Stomach (tissue), 19 donors: ENCODE measurements at places on chromosomes 7 and 10. TPM values are rescaled to one million over a fixed set of nuclear protein-coding genes. Genes with fewer than 3 reads are reported as not detected.

- H3K36me3 ChIP-seq, result no peaks in the 10 kb centered on the region
- H3K4me3 ChIP-seq, result no peak overlapping the region
- H3K27me3 ChIP-seq, result no peaks in the 10 kb centered on the region
These were observed 36.7 kb upstream of the ABLIM1 start for GRCh38 chr10:114694752-114695151.

DNA sequence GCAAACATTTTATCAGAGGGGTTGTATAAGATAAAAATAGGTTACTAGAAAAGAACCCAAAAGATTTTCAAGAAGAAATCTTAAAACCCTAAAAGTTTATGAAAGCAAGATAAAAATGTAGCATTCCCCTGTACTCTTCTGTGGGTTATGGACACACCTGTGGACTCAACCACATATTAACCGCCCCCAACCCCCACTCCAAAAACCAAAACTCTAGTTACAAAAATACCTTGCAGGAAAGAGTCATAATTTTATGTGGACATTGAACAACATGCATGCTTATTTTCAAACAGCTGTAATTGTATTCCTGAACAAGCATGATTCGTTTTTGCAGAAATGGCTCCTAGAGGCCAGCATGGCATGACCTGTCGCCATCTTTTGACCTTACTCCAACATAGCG lies 466.9 kb downstream of the PHTF2 start:
- no peak overlapping the region for H3K4me3 ChIP-seq
- H3K27ac ChIP-seq, result no peak overlapping the region
- DNase-seq, result no peak
- H3K27me3 ChIP-seq, result no peaks in the 10 kb centered on the region

DNA sequence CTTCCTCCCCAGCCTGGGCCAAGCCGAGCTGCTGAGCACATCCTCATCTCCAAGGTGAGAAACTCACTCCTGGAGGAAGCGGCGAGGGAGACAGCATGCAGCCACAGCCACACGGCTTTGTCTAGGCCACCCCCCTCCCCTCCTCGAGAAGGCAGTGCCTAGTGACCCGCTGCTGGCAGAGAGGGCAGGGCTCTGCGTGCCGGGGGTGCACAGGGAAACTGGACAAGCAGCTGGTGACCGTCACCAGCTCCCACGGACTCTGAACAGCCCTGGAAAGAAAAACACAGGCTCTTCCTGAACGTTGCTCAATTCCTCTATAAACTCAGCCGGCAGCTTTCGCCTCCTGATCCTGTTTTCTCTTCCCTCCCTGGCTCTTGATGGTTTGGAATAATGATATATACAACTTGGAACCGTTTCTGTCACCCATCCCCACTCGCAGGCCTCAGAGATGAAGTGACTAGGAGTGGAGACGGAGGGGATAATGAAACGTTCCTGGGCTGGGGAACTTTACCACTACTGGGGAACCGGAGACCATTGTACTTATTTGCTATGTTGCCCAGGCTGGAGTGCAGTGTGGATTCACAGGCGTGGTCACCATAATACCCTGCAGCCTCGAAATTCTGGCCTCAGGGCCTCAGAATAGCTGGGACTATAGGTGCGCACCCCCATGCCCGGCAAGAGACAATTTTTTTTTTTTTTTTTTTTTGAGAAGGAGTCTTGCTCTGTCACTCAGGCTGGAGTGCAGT lies 19.3 kb downstream of the PAPOLB start:
- H3K27ac ChIP-seq, result peak overlapping the region; percentile 3
- H3K36me3 ChIP-seq, result no peaks in the 10 kb centered on the region
- no peak overlapping the region for H3K4me3 ChIP-seq
- no peaks in the 10 kb centered on the region for H3K4me1 ChIP-seq
- DNase-seq, result no peak
- H3K27me3 ChIP-seq, result no peaks in the 10 kb centered on the region

The SHH gene
- total RNA-seq, result 0.58 TPM

- no peak overlapping the region for H3K4me3 ChIP-seq
- H3K27ac ChIP-seq, result peak overlapping the region; percentile 44
- DNase-seq, result peak; percentile 53
- peaks cover 21% of the 10 kb centered on the region for H3K4me1 ChIP-seq
- no peaks in the 10 kb centered on the region for H3K27me3 ChIP-seq
These were observed 188.5 kb downstream of the ZMYND11 start for GRCh38 chr10:323651-324293.

DNA sequence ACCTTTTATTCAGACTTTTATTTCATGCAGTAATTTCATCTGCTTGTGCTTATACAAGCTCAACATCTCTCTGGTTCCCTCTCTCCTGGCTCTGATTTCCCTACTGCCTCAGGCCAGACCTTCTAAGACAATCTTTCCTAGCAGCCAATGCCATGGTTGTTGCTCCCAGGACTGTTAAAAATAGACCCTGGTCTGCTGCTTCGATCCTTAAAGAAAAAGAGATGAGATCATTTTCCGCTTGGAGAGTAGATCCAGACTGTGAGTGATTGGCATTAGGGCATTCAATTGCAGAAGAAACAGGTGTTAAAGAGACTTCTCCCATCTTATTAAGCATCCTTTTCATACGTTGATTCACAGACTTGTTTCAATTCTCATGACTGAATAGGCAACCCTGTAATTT lies 68.4 kb upstream of the ITGB1 start:
- no peaks in the 10 kb centered on the region for H3K36me3 ChIP-seq
- DNase-seq, result no peak
- H3K4me3 ChIP-seq, result no peak overlapping the region

DNA sequence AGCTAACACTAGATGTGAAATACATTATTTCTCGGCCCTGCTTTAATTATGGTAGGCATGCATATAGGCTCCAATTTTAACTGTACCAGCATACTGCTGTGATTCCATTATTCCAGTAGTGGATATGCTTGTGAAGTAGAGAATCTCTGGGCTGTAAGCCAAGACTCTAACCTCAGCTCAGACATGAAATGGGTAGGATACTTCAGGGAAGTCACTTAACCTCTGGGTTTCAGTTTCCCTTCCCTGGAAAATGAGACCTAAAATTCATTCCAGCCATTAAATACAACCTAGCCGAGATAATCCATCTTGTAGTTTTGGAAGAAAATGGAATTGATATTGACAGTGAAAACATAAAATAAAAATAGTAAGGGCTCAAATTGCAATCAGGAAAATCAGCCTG lies 59.6 kb upstream of the TRIL start:
- H3K27me3 ChIP-seq, result no peaks in the 10 kb centered on the region
- H3K27ac ChIP-seq, result no peak overlapping the region
- H3K4me3 ChIP-seq, result no peak overlapping the region
- H3K4me1 ChIP-seq, result no peaks in the 10 kb centered on the region

- no peak overlapping the region for H3K27ac ChIP-seq
- no peaks in the 10 kb centered on the region for H3K27me3 ChIP-seq
- H3K4me1 ChIP-seq, result no peaks in the 10 kb centered on the region
- no peaks in the 10 kb centered on the region for H3K36me3 ChIP-seq
These were observed 73.0 kb downstream of the ADCY1 start for GRCh38 chr7:45646996-45647825.

DNA sequence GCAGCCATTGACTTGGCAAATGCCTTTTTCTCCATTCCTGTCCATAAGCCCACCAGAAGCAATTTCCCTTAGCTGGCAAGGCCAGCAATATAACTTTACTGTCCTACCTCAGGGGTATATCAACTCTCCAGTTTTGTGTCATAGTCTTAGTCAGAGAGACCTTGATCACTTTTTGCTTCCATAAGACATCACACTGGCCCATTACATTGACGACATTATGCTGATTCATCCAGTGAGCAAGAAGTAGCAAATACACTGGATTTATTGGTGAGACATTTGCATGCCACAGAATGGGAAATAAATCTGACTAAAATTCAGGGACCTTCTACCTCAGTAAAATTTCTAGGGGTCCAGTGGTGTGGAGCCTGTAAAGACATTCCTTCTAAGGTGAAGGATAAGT lies 649.7 kb upstream of the ANKRD30A start:
- H3K27me3 ChIP-seq, result no peaks in the 10 kb centered on the region
- H3K36me3 ChIP-seq, result no peaks in the 10 kb centered on the region
- DNase-seq, result no peak
- no peaks in the 10 kb centered on the region for H3K4me1 ChIP-seq
- H3K4me3 ChIP-seq, result no peak overlapping the region

The SCART1 gene
- total RNA-seq, result 5.9 TPM

DNA sequence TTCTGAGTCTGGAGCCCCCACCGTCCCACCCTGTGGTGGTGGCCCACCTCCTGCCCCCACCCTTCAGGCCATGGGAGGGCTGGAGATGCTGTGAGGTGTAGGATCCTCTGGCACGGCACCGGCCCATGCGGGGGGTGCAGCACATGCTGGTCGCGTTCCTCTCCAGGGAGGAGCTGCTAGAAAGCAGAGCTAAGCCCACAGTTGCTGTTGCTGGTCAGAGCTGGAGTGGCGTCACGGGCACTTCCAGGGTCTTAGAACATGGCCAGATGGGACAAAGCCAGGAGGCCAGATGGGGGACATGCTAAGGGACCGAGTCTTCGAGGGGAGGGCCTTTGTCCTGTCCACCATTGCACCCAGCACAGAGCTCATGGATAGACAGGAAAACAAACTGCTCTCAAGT lies 21.6 kb downstream of the AGAP3 start:
- peaks cover 6% of the 10 kb centered on the region for H3K36me3 ChIP-seq
- H3K27ac ChIP-seq, result no peak overlapping the region
- H3K4me3 ChIP-seq, result no peak overlapping the region

The WNT8B gene
- not detected for total RNA-seq

The SLC29A4 gene
- total RNA-seq, result 2.4 TPM

DNA sequence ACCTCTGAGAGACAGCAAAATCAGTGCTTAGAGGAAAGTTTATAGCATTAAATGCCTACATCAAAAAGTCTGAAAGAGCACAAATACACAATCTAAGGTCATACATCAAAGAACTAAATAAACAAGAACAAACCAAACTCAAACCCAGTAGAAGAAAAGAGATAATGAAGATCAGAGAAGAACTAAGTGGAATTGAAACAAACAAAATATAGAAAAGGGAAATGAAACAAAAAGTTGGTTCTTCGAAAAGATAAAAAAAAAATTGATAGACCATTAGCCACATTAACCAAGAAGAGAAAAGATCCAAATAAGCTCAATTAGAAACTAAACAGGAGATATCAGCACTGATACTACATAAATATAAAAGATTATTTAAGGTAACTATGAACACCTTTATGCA lies 280.0 kb upstream of the NRG3 start:
- no peaks in the 10 kb centered on the region for H3K4me1 ChIP-seq
- H3K36me3 ChIP-seq, result no peaks in the 10 kb centered on the region
- H3K4me3 ChIP-seq, result no peak overlapping the region
- H3K27me3 ChIP-seq, result no peaks in the 10 kb centered on the region

GRCh38 chr10:36559412-36560400 lies 565.7 kb upstream of the ANKRD30A start:
- H3K27me3 ChIP-seq, result no peaks in the 10 kb centered on the region
- no peak overlapping the region for H3K4me3 ChIP-seq
- H3K4me1 ChIP-seq, result no peaks in the 10 kb centered on the region
- no peak for DNase-seq

GRCh38 chr7:50543776-50544442 lies 21.3 kb downstream of the DDC start:
- no peaks in the 10 kb centered on the region for H3K36me3 ChIP-seq
- DNase-seq, result no peak
- no peak overlapping the region for H3K27ac ChIP-seq
- no peaks in the 10 kb centered on the region for H3K27me3 ChIP-seq

DNA sequence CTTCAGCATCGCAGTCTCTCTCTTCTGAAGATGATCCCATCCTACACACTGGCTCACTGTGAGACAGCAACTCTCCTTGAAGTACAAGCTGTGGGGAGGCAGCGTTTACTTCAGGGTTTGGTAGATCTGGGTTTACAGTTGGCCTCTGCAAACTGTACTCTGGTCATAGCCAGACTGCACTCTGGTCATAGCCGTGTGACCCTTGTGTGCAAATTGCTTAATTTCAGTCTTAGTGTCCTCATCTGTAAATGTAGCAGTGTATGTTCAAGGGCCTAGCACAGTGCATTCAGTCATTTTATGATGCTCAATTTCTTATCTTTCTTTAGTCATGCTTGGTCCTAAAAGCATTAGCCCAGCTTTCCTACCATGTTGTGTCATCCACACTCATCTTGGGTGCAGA lies 188.2 kb downstream of the LRMDA start:
- no peaks in the 10 kb centered on the region for H3K27me3 ChIP-seq
- no peak for DNase-seq
- no peak overlapping the region for H3K4me3 ChIP-seq
- H3K36me3 ChIP-seq, result no peaks in the 10 kb centered on the region
- peaks cover 19% of the 10 kb centered on the region for H3K4me1 ChIP-seq
- H3K27ac ChIP-seq, result no peak overlapping the region

The SPDYE16 gene
- total RNA-seq, result not detected

- no peaks in the 10 kb centered on the region for H3K27me3 ChIP-seq
- no peaks in the 10 kb centered on the region for H3K36me3 ChIP-seq
- H3K4me3 ChIP-seq, result no peak overlapping the region
These were observed 208.6 kb upstream of the NPY start for GRCh38 chr7:24075426-24075810.

DNA sequence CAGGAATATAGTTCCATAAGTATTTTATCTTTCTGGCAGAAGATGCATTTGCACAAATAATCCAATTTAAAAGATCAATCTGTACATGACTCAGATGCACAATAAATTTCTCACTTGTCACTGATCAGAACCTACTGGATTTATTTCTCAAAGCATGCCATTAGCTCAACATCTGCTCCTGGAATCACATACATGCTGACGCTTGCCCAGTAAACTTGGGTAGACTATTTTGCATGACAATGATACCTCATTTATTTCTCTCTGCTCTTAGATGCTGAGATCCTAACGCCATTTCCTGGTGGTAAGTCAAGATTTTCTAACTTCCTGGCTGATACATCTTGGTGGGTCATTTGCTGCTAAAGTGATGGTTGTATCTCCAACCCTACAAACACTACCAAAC lies 33.8 kb upstream of the C10orf120 start:
- H3K4me1 ChIP-seq, result no peaks in the 10 kb centered on the region
- H3K27me3 ChIP-seq, result no peaks in the 10 kb centered on the region

The GRM8 gene
- total RNA-seq, result 2.3 TPM

DNA sequence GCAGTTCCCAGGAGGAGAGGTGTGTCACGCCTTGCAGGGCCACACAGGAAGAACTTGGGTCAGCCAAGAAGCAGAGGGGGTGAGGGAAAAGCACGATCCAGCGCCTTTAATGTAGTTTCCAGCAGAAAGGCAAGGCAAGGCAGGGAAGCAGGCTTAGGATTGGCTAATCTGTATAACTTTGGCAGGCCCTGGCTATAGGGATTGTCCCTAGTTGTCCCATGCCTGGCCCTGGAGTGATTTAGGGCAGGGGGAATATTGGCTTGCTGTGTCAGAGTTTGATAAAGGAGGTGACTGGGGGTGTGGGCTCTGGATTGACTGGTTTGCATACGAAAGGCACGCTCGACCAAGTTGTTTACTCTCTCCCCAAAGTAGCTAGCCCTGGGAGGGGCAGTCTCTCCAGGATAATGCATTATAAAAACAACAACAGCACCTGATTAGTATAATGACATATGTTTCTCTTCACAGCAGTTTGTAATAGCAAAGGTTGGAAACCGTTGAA lies 44.5 kb downstream of the RBM28 start:
- H3K36me3 ChIP-seq, result peaks cover 31% of the 10 kb centered on the region
- H3K4me3 ChIP-seq, result no peak overlapping the region
- H3K27ac ChIP-seq, result no peak overlapping the region
- no peak for DNase-seq
